ENCODE measurements at places on chromosomes 12 and 14.

DNA sequence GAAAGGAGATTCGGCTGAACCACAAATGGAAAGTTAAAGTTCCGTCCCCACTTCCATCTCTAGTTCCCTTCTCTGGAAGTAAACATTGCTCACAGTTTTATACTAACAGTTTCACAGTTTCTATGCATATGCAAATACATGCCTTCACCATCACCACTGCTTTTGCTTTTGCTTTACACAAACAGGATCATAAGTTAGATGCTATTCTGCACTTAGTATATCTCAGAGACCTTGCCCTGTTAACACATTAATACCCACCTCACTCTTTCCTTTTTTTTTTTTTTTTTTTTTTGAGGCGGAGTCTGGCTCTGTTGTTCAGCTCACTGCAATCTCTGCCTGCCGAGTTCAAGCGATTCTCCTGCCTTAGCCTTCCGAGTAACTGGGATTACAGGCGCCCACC, 890 bp downstream of the TEP1 start:
- DNase-seq = no peak

- DNase-seq = peak; percentile 99
Observed at GRCh38 chr14:51094901-51095853, at the start of gene TRIM9. TRIM9 (minus strand) TSS chr14:51095105; CDS start chr14:51094939, 166 bp downstream.

GRCh38 chr12:62839869-62840660, 94.9 kb downstream of the PPM1H start:
- DNase-seq = no peak

- peak; percentile 6 for DNase-seq
Observed at GRCh38 chr14:73097421-73097820, 38.9 kb upstream of the PSEN1 start.

DNA sequence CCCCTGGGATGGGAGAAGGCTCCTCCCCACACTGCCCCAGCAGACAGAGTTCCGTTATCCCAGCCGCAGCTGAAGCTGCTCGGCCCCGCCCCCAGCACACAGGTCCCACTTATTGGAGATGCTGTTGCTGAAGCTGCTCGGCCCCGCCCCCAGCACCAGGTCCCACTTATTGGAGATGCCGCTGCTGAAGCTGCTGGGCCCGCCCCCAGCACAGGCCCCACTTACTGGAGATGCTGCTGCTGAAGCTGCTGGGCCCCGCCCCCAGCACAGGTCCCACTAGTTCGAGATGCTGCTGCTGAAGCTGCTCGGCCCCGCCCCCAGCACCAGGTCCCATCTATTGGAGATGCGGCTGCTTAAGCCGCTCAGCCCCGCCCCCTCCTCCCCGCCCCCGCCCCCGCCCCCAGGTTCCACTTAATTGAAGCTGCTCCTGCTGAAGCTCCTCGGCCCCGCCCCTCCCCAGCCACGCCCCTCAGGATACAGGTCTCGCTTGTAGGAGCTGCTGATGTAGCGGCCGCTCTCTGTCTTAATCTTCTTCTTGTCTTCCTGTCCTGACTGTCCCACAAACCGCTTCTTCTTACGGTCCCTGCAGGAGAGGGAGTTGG, 12.0 kb downstream of the CFAP73 start:
- peak; percentile 89 for DNase-seq

GRCh38 chr12:41804026-41804425, 340.6 kb downstream of the GXYLT1 start:
- no peak for DNase-seq

- DNase-seq = no peak
Observed at GRCh38 chr12:62282057-62282774, 22.0 kb downstream of the USP15 start.

GRCh38 chr12:9685915-9686314, 16.4 kb downstream of the CLEC2D start:
- no peak for DNase-seq

- DNase-seq = no peak
Observed at GRCh38 chr14:80951491-80951890, 3.9 kb upstream of the TSHR start.

- no peak for DNase-seq
Observed at GRCh38 chr12:123354600-123354999, 10.0 kb downstream of the SBNO1 start.

DNA sequence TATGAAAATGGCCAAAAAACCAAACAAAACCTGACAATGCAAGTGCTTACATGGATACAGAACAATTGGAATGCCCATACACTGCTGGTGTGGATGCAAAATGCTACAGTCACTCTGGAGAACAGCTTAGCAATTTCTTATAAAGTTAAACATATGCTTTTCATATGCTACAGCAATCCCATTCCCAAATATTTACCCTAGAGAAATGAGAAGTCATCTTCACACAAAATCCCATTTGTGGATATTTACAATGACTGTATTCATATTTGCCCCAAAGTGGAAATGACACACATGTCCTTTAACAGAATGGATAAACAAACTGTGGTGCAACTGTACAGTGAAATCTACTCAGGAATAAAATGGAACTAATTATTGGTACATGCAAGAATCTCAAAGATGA, 20.4 kb downstream of the SAV1 start:
- no peak for DNase-seq

- DNase-seq = no peak
Observed at GRCh38 chr14:96126339-96126782, 78.3 kb upstream of the BDKRB2 start.

- no peak for DNase-seq
Observed at GRCh38 chr14:77657280-77657679, 40.8 kb upstream of the SPTLC2 start.

DNA sequence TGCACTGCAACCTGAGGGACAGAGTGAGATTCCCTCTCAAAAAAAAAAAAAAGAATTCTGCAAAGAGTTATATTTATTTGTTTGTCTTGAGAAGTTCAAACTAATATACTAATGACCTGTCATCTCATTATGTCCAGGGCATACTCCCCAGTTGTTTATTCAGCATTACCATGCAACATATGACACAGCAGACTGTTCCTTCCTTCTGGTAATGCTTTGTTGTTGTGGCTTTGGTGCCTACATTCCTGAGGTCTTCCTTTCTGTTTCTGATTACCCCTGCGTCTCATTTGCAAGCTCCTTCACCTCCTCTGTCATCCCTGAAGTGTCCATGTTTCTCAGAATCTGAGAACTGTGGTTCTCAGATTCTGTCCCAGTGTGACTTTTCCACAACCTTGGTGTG, 55.3 kb downstream of the DERA start:
- no peak for DNase-seq

- DNase-seq = no peak
Observed at GRCh38 chr12:39395866-39396265, 47.1 kb downstream of the KIF21A start.

- no peak for DNase-seq
Observed at GRCh38 chr14:32808644-32809043, 130.0 kb upstream of the NPAS3 start.

DNA sequence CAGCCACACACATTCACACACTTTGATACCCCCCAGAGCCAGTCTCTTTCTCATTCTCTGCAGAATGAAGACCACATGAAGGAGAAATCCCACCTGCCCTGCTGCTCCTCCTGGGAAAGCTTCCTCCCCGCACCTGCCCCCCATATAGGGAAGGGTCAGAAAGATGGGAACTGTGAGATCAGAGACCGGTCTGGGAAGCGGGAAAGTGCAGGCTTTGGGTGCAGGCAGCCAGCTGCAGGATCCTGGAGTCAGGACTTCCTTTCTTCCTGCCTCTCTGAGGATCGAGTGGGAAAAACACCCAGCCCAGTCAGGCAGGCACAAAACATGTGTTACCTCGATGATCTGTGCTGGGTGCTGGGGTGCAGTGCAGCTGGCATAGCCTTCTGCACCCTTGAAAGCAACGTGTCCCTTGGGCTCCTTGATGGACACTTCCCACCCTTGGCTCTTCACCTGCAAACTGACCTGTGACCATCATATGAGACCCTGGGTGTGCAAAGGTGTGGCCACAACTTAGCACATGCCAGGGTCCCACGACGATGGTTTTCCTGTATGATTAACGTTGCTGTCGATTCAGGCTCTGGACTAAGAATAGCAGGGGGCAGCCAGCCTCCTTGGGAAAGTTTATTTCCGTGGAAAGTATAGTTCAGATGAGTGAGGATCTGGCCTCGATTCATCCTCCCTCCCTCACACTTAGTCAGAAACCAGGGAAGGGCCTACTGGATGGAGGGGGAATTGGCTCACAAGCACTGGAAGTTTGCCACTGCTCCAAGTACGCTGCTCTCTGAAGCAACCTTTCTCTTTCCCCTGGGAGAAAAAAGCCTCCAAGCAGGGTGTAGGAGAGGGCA, 105.4 kb upstream of the MED13L start:
- DNase-seq = no peak

- DNase-seq = no peak
Observed at GRCh38 chr14:63237791-63238190, 33.5 kb downstream of the RHOJ start.
